ENCODE measurements at places on chromosomes 5 and 9. TPM values are rescaled to one million over a fixed set of nuclear protein-coding genes. Genes with fewer than 3 reads are reported as not detected.
A peak's percentile ranks its signal among the peaks of the same experiment; 100 is the strongest.

DNA sequence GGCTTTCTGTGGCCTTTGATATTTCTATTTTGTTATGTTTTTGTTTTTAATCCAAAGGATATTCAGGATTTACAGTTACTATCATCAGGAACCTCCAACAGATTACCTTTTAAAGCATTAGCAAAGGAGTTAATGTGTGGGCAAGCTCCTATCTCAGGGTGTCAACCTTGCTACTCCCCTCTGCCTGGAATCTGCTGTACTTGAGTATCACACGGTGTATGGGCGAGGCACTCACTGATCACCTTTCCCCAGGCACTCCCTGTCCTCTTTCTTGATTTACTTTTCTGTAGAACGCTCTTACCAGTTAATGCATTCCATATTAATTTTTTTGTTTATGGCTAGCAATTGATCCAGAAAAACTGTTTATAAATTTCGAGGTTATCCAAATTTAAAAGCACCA lies 117.0 kb upstream of the GAS1 start:
- H3K27ac ChIP-seq = no peak overlapping the region
- H3K4me1 ChIP-seq = no peaks in the 10 kb centered on the region
- no peaks in the 10 kb centered on the region for H3K36me3 ChIP-seq
- no peak for DNase-seq
- H3K4me3 ChIP-seq = no peak overlapping the region
- peaks cover 7% of the 10 kb centered on the region for H3K27me3 ChIP-seq

DNA sequence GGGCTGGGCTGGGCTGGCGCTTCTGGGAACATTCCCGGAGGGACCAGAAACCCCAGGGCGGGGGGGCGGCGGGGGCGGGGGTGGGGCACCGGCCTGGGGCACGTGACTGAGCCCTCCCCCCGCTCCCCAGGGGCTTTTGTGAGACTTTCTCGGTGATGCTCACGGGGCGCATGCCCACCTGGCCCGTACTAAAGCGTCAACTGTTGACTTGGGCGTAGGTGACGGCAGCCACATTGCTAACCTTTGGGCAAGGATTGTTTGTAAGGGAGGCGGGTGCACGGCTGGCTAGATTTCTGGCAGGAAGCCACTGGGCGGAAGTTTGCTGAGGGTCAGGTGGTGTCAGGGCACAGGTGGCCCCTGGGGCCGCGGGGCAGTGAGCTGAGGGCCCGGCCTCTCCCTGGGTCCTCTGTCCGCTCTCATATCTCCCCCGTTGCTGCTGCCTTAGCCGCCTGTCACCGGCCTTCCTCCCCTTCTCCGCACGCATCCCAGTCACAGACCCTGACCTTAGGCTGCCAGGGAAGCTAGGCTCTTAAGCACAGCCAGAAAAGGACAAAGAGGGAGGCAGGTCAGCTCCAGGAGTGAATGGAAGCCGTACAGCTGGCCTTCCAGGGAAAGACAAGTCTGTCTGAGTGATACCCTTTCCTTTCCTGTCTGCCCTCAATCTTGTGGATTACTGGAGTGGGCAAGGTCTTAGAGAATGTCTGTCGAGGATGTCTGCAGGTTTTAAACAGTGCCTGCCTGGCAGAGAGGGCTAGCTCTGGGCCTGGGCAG lies 812 bp downstream of the CACFD1 start:
- H3K4me1 ChIP-seq = peaks cover 12% of the 10 kb centered on the region
- H3K27me3 ChIP-seq = no peaks in the 10 kb centered on the region
- peaks cover 1% of the 10 kb centered on the region for H3K36me3 ChIP-seq
- H3K4me3 ChIP-seq = peak overlapping the region; percentile 88

DNA sequence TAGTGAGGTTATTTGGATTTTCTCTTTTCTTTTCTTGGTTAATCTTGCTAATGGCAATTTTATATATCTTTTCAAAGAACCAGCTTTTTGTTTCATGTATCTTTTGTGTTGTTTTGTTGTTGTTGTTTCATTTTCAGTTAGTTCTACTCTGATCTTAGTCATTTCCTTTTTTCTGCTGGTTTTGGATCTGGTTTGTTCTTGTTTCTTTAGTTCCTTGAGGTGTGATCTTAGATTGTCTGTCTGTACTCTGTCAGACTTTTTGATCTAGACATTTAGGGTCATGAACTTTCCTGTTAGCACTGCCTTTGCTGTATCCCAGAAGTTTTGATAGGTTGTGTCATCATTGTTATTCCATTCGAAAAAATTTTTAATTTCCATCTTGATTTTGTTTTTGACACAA lies 399.7 kb downstream of the TLE1 start:
- no peak overlapping the region for H3K27ac ChIP-seq
- peaks cover 2% of the 10 kb centered on the region for H3K36me3 ChIP-seq
- H3K4me1 ChIP-seq = no peaks in the 10 kb centered on the region

- H3K4me1 ChIP-seq = peaks cover 22% of the 10 kb centered on the region
- no peaks in the 10 kb centered on the region for H3K27me3 ChIP-seq
Observed at GRCh38 chr5:56154732-56155484, 78.2 kb downstream of the ANKRD55 start.

GRCh38 chr5:142871363-142872193 lies 101.4 kb downstream of the ARHGAP26 start:
- no peak for DNase-seq
- no peaks in the 10 kb centered on the region for H3K36me3 ChIP-seq
- no peak overlapping the region for H3K27ac ChIP-seq
- no peak overlapping the region for H3K4me3 ChIP-seq

- peaks cover 3% of the 10 kb centered on the region for H3K4me1 ChIP-seq
- H3K4me3 ChIP-seq = no peak overlapping the region
- no peaks in the 10 kb centered on the region for H3K36me3 ChIP-seq
- H3K27me3 ChIP-seq = no peaks in the 10 kb centered on the region
- H3K27ac ChIP-seq = no peak overlapping the region
Observed at GRCh38 chr5:171162596-171162995, 146.5 kb upstream of the TLX3 start.

DNA sequence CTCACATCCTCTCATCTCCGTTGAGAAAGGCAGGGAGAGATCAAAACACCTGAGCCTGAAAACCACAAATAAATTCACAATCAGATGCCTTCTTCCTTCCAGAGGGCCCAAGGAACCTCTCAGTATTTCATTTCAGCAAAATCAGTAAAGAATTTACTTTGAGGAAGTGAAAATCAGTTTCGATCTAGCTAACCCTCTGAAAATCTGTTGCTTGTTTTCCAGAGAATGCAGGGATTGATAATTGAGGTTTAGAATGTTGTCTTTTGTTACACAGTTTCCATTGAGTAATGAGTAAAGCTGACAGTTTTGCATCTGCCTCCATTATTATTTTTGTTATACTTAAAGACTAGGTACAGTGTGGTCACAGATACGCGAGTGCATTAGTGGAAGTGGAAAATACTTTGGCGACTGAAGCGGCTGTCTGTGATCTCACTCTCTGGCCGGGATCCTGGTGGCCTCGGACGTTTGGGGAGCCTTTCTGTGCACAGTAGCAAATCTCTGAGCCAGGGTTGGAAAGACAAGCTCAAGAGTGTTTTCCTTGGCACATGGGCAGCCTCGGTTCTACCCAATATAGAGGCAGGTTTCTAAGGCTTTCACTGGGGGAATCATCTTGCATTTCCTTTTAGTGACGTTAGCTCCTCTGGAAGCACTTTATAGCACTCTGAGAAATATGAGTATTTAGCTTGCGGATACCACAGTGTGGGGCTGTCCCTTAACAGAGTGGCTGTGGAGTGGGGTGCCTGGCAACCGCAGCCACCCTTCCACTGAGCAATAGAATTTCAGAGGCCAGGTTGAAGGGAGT lies 32.2 kb upstream of the ANGPTL2 start:
- H3K27me3 ChIP-seq = no peaks in the 10 kb centered on the region
- H3K4me1 ChIP-seq = no peaks in the 10 kb centered on the region
- no peak overlapping the region for H3K4me3 ChIP-seq
- DNase-seq = no peak

DNA sequence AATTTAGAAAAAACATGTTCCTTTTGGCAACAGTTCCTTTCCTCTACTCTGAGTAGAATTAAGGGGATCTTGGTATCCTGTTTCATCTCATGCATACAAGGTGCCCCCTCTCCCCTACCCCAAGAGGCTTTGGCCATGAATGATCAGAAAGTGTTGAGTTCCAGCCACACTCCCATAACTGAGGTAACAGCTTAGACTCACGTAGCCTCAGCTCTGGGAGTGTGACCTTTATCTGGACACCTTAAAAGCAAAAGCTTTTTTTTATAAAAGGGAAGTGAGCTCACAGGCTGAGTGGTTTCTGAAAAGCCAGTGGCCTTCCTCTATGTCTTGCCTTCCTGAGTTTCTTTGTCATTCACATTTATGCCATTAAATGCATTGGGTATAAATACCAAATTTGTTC lies 900 bp upstream of the HAVCR2 start:
- H3K36me3 ChIP-seq = no peaks in the 10 kb centered on the region
- peaks cover 2% of the 10 kb centered on the region for H3K4me1 ChIP-seq
- H3K27ac ChIP-seq = no peak overlapping the region
- H3K4me3 ChIP-seq = no peak overlapping the region
- DNase-seq = no peak

GRCh38 chr5:180133060-180133459 lies 61.5 kb upstream of the RNF130 start:
- no peaks in the 10 kb centered on the region for H3K4me1 ChIP-seq
- H3K27ac ChIP-seq = no peak overlapping the region
- H3K4me3 ChIP-seq = no peak overlapping the region
- peaks cover 12% of the 10 kb centered on the region for H3K27me3 ChIP-seq
- DNase-seq = no peak

DNA sequence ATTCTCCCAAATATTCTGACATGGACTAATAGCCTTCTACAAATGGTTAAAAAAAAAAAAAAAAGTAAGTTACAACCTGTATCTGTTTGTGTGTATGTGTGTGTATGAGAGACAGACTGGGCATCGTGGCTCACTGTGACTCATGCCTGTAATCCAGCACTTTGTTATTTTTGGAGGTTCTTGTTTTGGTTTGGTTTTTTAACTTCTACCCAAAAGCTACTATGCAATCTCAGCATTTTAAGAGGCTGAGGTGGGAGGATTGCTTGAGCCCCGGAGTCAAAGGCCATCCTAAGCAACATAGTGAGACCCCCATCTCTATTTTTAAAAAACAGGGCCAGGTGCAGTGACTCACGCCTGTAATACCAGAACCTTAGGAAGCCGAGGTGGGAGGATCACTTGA lies 17.6 kb upstream of the HAVCR1 start:
- no peaks in the 10 kb centered on the region for H3K4me1 ChIP-seq
- H3K36me3 ChIP-seq = no peaks in the 10 kb centered on the region
- H3K27ac ChIP-seq = no peak overlapping the region
- no peak overlapping the region for H3K4me3 ChIP-seq

DNA sequence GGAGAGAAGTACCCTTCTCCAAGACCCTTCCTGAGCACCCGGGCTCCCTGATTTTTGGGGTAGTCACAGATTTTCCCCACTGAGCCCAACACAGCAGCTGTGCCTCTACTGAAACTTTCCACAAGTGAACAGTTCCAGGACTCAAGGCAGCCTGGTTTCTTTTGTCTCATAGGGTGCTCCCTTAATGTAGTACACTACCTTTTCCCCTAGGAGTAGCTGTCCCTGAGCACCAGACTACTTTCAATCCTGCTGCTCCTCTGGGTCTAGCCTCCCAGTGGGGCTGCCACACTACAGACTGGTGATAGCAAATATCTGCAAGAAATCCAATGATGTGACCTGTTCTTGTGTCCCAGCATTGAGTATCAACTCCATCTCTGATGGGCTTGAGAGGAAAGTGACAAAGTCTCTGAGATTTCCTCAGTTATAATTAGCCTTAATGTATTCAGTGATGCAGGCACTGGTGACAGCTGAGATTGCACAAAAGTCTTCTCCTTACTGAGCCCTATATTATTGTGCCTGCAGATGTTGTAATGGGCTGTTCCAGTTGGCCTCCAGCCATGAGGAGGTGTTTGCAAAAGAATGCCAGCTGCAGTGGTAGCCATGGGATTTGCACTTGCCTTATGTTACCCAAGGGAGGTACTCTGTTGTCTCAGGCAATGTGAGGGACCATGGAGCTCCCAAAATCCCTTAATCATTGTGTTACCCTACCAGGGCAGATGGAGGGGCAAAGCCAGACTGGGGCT lies 1802.5 kb downstream of the EFNA5 start:
- H3K36me3 ChIP-seq = peaks cover 5% of the 10 kb centered on the region
- H3K27ac ChIP-seq = no peak overlapping the region
- no peak overlapping the region for H3K4me3 ChIP-seq

GRCh38 chr5:59097116-59097515 lies 514.2 kb downstream of the RAB3C start:
- no peaks in the 10 kb centered on the region for H3K36me3 ChIP-seq
- no peak overlapping the region for H3K27ac ChIP-seq
- H3K4me1 ChIP-seq = peaks cover 3% of the 10 kb centered on the region
- H3K4me3 ChIP-seq = no peak overlapping the region
- no peaks in the 10 kb centered on the region for H3K27me3 ChIP-seq

DNA sequence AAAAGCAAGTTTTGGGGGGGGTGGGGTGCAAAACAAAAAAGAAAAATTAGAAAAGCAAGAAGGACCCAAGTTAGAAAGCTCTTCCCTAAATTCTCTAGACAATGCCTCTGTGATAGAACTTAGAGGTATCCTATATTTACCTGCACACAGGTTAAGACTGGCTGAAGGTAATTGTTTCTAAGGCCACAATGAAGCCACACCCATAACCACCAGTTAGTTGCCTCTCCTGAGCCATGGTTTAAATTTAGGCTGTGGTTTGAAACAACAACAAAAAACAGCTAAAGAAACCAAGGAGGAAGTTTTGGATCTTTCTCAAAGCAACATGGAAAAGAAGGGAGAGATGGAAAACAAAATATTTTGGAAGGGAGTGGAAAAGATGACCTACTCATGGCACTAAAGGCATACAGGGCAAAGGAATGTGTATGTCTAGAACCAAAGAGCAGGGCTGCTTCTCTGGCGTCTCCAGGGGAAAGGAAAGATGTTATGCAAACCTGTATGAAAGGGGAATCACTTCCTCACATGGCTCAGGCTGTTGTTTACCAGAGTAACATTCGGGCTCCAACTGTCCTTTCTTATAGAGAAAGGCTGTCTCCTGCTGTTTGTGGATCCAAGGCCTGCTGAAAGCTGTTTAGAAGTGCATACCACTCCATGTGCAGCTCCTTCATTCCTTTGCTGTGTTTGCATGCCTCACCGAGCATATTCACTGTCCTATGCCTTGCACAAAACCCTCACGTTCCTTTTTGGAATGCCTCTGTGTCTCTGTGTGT lies 408.9 kb upstream of the MPDZ start:
- H3K27ac ChIP-seq = no peak overlapping the region
- no peaks in the 10 kb centered on the region for H3K4me1 ChIP-seq
- no peaks in the 10 kb centered on the region for H3K27me3 ChIP-seq
- no peak for DNase-seq
- peaks cover 1% of the 10 kb centered on the region for H3K36me3 ChIP-seq

GRCh38 chr9:114053246-114054005 lies 24.7 kb downstream of the AMBP start:
- DNase-seq = no peak
- no peak overlapping the region for H3K27ac ChIP-seq
- H3K36me3 ChIP-seq = peaks cover 47% of the 10 kb centered on the region
- no peaks in the 10 kb centered on the region for H3K27me3 ChIP-seq
- H3K4me1 ChIP-seq = peaks cover 2% of the 10 kb centered on the region

DNA sequence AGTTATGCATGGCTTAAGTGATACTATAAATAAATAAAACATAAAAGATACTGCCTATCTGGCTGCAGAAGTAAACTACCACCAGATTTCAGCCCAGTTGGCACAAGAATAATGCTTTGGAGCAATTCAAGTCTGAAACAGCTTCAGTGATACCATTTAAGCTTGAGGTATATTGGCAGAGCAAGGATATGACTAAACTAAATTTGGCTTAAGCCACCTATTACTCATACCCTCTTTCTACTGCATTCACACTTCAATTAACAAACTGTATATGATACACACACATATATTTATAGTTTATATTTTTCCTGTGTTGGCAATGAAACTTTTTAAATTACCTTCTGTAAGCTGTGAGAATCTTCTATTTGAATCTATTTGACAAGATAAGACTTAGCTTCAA lies 431.9 kb downstream of the ANXA1 start:
- DNase-seq = no peak
- no peaks in the 10 kb centered on the region for H3K36me3 ChIP-seq
- peaks cover 9% of the 10 kb centered on the region for H3K4me1 ChIP-seq
- H3K4me3 ChIP-seq = no peak overlapping the region

The DIPK1B gene
- total RNA-seq = 51.3 TPM

The CATSPER3 gene
- total RNA-seq = 1.3 TPM

The SPATA31D1 gene
- total RNA-seq = not detected

The LMX1B gene
- 9.1 TPM for total RNA-seq
